ENCODE measurements at places on chromosomes 16 and 17. TPM values are rescaled to one million over a fixed set of nuclear protein-coding genes. Genes with fewer than 3 reads are reported as not detected.

Gene KRT33B
- not detected for polyA plus RNA-seq

Gene FBRS
- 68.3 TPM for polyA plus RNA-seq

GRCh38 chr17:3505008-3505407, 29.2 kb downstream of the ASPA start:
- DNase-seq: no peak

DNA sequence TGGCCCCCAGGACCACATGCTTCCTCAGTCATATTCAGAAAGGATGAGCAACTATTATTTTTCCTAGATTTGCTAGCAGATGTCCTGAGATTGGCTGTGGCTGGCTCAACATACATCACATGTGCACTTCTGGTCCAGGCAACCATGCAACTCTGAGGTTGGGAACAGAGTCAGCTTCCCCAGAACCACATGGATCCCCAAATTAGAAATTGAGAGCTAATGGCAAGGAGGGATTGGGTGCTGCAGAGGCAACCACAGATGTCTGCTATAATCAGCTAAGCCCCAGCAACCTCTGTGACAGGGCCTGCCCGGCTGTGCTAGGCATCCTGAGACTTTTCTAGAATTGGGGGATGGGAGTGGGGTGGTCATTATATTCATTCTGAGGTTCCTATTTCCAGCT, 33.8 kb upstream of the CLEC18A start:
- no peak for DNase-seq

DNA sequence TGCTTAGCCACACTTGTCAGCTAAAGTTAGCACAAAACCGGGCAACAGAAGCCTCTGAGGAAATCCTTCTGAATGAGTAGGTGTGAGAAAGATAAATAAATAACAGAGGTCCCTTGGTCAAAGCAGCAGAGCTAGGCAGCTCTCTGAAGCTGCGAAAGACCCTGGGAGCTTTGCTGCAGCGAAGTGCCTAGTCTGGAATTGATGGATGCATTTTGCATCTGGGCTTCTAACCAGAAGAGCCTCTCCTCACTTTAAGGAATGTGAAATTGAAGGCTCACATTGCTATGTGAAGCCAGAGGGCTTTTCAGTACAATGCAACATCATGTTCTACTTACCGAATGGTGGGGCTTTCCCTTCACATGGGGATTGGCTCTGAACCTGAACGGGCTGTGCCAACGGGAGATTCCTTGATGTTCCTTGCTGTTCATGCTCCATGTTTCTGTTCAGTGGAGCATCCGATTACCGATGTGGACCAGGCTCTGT, 274.6 kb downstream of the HS3ST3B1 start:
- DNase-seq: no peak

- peak; percentile 73 for DNase-seq
Observed at GRCh38 chr16:14286368-14287230, 215.5 kb downstream of the MRTFB start.

- DNase-seq: no peak
Observed at GRCh38 chr16:57959121-57959520, 11.8 kb downstream of the CNGB1 start.

DNA sequence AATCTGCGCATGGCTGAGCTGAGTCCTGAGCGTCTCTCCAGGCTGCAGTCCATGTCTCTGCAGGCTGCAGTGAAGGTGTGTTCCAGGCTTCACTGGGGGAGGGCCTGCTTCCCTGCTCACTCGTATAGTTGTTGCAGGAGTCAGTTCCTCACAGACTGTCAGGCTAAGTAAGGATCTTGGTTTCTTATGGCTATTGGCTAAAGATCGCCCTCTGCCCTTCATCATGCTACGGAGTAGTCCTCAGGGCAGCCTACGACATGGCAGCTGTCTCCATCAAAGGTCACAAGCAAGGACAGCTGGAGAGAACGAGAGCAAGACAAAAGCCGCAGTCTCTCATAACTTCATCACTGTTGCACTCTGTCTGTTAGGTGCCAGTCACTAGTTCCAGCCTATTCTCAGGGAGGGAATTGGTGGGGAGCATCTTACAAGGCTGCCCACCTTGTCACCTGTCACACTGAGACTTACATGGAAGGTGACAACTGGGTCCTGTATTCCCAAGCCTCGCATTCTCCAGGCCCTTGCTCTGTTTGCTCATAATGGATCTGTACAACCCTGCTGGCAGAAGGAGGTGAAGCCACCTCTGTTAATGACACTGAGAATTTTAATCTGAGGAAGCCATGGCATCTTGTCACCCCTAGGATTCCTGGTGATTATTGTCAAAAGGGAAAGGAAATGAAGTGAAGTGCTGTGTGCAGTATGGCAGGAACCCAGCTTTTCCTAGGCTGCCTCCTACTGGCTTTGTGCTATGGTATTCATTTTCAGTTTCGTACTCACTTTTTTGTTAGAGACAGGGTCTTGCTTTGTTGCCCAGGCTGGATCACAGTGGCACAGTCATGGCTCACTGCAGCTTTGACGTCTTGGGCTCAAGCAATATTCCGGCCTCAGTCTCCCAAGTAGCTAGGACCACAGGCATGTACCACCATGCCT, 43.4 kb downstream of the MFSD11 start:
- no peak for DNase-seq

GRCh38 chr17:66524877-66525276, 222.5 kb downstream of the PRKCA start:
- no peak for DNase-seq

All from B cell (primary cell).